T47D (cell line): ENCODE measurements at places on chromosomes 6 and 20.

- no peak for DNase-seq
These were observed 35.9 kb upstream of the PRL start for GRCh38 chr6:22332711-22333110.

DNA sequence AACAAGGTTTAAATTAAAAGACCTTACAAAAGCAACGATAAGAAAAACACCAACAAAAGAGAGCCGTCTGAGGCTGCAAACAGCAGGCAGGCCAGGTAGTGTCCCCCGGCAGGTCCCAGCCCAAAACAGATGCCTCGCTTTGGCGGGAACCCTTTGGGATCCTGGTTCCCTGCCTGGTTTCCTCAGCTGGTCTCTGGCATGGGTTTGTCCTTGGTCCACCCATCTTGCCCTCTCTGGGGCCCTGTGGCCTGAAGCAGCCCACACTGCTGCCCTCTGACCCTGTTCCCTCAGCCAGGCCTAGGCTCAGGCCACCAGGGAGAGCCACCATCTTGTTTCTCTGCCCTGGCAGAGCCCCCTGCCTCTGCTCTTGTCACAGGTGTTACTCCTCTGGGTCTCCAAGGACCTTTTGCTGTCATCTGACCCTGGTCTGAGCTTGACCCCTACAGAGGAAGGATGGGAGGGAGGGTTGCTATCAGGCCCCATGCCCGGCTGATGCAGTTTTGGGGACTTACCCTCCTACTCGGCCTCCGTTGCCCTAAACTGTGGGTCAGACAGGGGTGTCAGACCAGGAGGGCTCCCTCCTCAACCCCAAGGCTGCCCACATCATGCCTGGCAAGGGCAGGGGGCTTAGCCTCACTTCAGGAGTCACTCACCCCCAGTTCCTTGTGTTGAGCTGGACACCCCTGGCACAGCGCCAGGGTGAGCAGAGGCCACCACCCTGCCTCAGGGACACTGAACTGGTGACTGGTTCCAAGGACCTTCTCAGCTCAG, 30.6 kb upstream of the GRM4 start:
- DNase-seq = no peak

- DNase-seq = no peak
These were observed 185.7 kb downstream of the CDKAL1 start for GRCh38 chr6:20719980-20720379.

DNA sequence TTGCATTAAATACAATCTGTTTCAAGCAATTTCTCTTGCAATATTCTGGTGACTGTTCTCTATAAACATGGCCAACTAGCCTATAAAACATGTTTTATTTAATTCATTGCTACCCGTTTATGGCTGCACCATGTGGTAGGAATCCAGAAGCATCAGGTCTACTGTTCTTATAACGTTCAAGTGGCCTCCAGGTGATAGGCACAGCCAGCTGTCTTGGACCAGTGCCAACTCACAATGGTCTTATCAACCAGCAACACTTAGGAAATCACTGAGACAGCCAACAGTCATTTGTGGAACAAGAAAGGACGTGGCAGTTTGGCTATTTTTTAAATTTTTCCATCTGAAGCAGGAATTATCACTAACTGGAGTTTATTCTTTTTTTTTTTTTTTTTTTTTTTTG, 193.6 kb downstream of the NKAIN2 start:
- DNase-seq = no peak

- peak; percentile 48 for DNase-seq
These were observed 19.5 kb upstream of the TCP11 start for GRCh38 chr6:35160642-35161041.

- DNase-seq = no peak
These were observed 521.2 kb downstream of the FRK start for GRCh38 chr6:115539531-115539930.

- no peak for DNase-seq
These were observed 2.4 kb downstream of the LRRN4 start for GRCh38 chr20:6051505-6051904.

GRCh38 chr6:146336191-146336590, 207.4 kb upstream of the RAB32 start:
- DNase-seq = no peak

- no peak for DNase-seq
These were observed 58.5 kb downstream of the PRND start for GRCh38 chr20:4780245-4780644.

DNA sequence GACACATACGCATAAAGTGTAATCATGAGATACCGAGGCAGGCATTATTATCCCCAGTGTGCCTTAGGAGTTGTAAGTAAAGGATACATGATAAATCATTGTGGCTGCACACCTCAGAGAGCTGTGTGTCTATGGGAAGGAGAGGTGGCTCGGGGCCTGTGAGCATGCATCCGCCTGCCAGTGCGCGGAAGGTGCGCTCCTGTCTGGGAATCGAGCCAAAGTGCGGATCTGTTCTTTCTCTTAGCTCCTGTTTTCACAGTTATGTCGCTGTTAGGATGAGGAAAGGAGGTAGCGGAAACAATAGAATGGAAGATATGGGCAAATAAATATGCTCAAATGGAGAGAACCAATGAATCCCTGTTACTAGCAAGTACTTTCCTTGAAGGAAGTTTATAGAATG, 98.0 kb downstream of the ANKRD6 start:
- no peak for DNase-seq

- DNase-seq = peak; percentile 55
These were observed 580 bp downstream of the VEGFA start for GRCh38 chr6:43770372-43771209.

GRCh38 chr6:32086661-32087573, 22.2 kb downstream of the TNXB start:
- DNase-seq = no peak

DNA sequence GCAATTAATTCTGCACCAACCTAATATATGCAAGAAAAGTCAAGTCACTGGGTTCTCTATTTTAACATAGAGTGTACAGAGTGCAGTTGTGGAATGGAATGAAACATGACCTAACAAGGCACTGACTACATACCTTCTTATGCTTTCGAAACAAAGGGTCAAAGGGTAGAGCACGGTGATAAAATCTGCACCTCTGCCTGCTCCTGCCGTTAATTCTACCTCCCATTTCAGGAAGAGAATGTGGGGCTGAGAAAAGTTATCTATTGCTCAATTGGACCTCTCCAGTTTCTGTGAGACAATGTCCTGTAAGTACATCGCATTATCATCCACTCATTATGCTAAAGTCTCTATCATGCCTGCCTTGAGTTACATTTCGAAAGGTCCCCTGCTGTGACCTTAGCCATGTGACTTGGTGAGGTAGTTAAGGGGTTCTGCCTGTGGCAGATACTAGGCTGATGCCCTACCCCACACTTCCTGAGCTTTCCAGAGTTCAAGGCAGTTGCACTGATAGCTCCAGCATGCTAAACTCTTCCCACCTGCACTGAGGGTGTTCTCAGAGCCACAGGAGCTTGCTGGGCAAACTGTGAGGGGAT, 14.0 kb upstream of the MOCS1 start:
- no peak for DNase-seq

GRCh38 chr6:169573883-169574282, 127.9 kb downstream of the WDR27 start:
- no peak for DNase-seq

- peak; percentile 42 for DNase-seq
These were observed 647.8 kb downstream of the CD109 start for GRCh38 chr6:74343804-74344203.

- DNase-seq = no peak
These were observed 82.8 kb downstream of the MLIP start for GRCh38 chr6:54194067-54194466.

GRCh38 chr20:40892642-40893041, 136.0 kb upstream of the TOP1 start:
- DNase-seq = no peak

GRCh38 chr6:147016440-147016839, 187.8 kb upstream of the STXBP5 start:
- no peak for DNase-seq

DNA sequence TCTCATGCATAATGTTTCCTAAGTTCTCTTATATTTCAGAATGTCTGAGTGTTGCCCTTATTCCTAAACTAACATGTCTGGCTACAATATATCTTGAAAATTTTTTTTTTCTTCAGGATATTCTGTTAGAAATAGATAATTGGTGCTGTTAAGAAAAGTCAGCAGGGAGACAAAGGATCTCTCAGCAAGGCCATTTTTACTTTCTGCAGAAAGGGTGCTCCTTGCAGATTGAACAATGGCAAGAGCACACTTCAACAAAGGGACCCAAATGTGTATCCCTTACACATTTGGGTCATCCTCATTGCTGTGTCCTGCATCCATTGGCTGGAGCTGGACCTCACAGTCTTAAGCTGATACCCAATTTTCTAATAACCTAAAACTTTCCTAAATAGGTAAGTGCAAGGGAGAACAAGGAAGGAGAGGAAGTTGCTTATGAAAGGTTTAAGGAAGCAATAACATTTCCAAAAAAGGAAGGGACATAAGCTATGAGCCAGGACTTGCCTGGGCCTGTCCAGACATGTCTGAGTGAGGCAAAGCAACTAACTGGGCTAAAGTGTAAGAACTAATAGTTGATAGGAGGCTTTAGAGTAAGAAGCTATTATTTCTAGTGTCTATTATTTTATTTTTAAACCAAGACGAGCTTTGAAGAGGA, 429.6 kb downstream of the BCKDHB start:
- DNase-seq = peak; percentile 54

DNA sequence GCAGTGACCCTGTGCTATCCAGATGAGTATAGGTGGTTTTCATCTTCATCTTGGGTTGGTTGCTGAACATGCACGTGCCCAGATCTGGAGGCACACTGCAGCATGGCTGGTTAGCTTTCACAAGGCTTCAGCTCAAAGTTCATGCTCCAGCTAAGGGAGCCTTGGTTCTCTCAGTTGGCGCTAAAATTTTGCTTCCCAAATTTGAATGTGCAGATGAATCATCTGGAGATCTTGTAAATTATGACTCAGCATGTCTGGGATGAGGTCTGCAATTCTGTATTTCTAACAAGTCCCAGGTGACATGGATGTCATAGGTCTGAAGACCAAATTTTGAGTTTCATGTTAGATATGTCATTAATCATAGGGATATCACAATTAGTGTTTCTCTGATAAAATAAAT, 230.8 kb downstream of the FOXA2 start:
- DNase-seq = no peak

DNA sequence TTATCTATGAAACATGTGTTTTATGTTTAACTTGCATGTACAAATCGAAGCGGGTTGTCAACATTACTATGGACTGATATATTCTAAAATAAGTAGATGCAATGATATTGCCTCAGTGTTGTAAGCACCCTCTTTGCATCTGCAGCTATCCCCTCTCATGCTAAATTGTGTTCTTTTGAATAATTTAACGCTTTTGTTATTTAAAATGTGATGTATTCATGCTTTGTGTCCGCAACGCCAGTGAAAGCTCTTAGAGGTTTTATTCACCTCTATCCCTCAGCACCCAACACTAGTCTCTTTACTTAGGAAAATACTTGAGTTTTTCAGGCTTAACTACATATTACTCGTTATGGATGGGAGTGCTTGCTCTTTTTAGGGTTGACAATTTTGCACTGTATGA, 173.7 kb upstream of the ID4 start:
- DNase-seq = no peak

- no peak for DNase-seq
These were observed 157.5 kb downstream of the TRMT11 start for GRCh38 chr6:126143761-126144251.

- DNase-seq = no peak
These were observed 433.2 kb downstream of the GRIK2 start for GRCh38 chr6:101826678-101827077.

DNA sequence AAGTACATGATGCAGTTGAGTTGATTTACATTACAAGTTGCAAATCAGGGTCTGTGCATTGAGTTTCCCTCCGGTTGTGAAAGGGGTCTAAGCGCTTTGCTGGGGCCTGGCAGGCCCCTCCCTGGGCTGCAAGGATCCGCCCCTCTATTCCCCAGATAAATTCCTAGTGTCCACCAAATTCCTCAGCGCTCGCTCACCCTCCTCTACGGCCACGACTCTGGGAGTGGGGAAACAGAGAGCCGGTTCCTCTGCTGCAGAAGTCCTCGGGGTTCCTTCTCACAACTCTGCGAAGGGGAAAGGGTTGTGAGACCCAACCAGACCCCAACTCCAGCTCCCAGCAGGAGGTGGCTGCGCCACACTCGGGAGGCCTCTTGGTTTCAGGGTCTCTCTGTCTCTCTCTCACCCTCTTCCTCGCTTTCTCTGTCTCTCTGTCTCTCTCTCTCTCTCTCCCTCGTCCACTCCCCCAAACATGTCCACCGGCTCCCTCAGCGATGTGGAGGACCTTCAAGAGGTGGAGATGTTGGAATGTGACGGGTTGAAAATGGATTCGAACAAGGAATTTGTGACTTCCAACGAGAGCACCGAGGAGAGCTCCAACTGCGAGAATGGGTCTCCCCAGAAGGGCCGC, at the start of gene TCF21:
Gene TCF21, plus strand, starts transcription at position 185 of the 628 bp plus-strand sequence. Its CDS starts 285 bp downstream, at position 470.
- DNase-seq = no peak

DNA sequence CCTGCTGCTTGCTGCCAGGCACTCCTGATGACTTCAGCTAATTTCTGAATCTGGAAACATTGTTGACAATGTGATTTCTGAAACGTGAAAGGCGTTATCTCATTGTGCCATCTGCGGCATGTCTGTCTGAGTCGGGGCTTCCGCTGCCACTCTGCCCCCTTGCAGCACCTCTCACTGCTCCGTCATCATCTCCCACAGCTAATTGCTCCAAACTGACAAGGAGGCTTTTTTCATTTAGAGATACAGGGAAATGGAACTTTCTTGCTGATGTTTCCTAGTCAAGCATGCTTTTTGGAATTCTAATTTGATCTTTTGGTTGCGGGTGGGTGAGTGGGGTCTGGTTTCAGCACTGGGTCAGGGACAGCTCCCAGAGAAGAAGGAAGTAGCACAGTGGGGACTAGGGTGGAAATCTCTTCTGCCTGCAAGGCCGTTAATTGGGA, 233.5 kb downstream of the DHX35 start:
- peak; percentile 12 for DNase-seq

DNA sequence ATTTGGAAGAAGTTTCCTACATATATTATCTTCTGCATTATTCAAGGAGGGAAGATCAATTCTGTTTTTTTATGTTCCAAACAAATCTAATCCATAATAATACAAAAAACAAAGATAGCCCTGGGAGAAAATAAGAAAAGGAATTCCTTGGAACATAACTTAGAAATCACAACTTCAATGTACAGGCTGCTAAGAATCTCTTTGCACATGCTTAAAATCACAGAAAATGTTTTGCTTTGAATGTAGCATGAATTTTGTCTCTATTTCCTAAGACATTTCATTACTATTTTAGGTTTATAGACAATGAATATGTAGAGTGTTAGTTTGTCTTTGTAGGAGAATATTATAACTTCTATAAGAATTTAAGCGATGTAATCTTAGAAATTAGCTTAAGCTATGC, 700.1 kb downstream of the RNF144B start:
- DNase-seq = no peak

- DNase-seq = no peak
These were observed 468.3 kb downstream of the CDC5L start for GRCh38 chr6:44855562-44856411.

DNA sequence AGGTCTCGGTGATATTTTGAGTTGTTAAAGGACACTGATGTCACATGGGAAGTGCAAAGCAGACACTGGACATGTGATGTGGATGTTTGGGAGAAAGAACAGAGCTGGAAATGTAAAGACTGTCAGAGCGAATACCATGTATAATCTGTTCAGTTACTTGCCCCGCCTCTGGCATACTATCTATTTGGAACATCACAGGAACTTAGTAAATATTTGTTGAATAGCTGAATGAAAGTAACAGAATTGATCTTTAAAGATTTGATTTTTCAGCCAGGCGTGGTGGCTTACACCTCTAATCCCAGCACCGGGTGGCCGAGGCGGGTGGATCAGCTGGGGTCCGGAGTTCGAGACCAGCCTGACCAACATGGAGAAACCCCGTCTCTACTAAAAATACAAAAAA, 13.8 kb upstream of the NHLRC1 start:
- DNase-seq = no peak
